ENCODE measurements at places on chromosomes 12 and 14. TPM values are rescaled to one million over a fixed set of nuclear protein-coding genes. Genes with fewer than 3 reads are reported as not detected.

- DNase-seq: peak; percentile 93
These were observed at the start of gene DHRS4 for GRCh38 chr14:23953464-23954278. DHRS4 (plus strand) TSS chr14:23953770; CDS start chr14:23953789, 19 bp downstream.

DNA sequence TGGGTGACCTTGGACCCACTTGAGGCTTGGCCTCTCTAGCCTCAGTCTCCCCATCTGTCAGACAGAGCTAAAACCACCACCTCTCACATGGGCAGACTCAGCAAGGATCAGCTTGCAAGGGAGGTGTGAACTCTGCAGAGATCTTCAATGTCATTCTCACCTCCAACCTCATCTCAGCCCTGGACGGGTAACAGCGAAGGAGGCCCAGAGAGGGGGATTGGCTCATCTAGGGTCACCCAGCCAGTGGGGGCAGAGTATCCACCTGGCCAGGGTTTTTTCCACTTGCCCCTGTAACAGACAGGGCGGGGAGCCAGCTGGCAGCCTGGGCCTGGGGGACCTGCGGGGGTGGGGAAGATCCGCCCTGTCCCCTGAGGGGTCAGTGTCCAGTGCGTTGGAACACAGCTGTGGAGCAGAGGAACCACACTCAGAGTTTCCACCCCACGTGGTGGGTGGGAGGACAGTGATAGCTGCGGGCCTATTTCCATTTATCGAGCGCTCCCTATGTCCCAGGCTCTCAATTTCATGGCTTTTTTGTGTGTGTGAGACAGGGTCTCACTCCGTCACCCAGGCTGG is 27.4 kb downstream of the DTX1 start:
- no peak for DNase-seq

GRCh38 chr14:39229222-39229543 is 4.5 kb upstream of the MIA2 start:
- DNase-seq: peak; percentile 91

DNA sequence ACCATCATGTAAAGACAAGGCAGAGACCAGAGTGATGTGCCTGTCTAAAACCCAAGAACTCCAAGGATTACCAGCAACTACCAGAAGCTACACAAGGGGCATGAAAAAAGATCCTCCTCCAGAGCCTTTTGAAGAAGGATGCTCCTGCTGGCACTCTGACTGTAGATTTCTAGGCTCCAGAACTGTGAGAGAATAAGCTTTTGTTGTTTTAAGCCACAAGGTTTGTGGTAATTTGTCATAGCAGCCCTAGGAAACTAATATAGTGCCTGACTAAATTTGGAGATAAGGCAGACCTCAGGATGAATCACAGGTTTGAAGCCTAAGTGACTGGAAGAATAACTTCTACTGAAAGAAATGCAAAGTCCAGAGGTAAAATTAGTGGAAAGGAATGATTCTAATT is 132.9 kb downstream of the CEP83 start:
- DNase-seq: no peak

- no peak for DNase-seq
These were observed 23.8 kb downstream of the NEUROD4 start for GRCh38 chr12:55043542-55043941.

- DNase-seq: no peak
These were observed 34.7 kb upstream of the SOCS2 start for GRCh38 chr12:93537769-93538168.

The GDF3 gene
- total RNA-seq: not detected

DNA sequence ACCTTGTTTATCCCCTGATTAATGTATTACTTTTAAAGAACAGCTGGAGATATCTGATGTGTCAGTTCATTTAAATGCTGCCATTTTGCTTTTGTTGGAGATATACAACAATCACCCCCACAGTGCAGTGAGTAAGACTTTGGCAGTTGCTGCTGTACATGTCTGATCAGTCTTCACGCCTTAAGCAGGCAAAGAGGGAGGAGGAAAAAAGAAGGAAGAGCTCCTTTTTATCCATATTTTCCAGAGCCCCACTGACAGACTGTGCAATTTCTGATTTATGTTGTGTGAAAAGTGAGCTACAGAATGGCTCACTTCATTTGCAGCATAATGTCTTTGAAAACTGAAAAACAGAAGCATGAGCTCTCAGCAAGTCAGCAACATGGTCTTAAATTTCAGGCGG is 319.7 kb upstream of the LRIG3 start:
- no peak for DNase-seq

GRCh38 chr12:102958830-102959176 is 1.3 kb downstream of the ASCL1 start:
- DNase-seq: no peak

- no peak for DNase-seq
These were observed 19.1 kb downstream of the VASH1 start for GRCh38 chr14:76780360-76780759.

The MYO1H gene
- not detected for total RNA-seq

- no peak for DNase-seq
These were observed 98.5 kb downstream of the RFLNA start for GRCh38 chr12:124393414-124393790.

The PRIMA1 gene
- not detected for total RNA-seq

GRCh38 chr12:9888665-9889273 is 7.5 kb downstream of the KLRF2 start:
- DNase-seq: no peak

The RALGAPA1 gene
- total RNA-seq: 33.5 TPM

DNA sequence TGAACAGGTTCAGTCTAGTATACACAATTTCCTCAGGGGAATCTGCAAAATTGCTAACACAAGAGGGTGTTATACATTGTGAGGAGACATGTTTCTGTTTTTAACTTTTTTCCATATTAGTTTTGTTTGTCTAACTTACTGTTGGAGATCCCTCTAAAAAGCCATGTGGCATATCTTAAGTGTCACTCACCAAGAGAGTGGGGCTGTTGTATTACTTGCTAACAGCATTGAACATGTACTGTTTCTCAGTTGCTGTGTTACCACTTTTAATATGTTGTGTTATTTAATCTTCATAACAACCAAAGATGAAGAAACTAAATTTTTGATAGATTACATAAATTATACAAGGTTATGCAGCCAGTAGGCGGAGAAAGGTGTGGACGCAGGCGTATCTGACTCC is 154.3 kb upstream of the NPAS3 start:
- DNase-seq: no peak

GRCh38 chr12:45208604-45209487 is 7.0 kb upstream of the ANO6 start:
- DNase-seq: no peak

The HCAR3 gene
- 0.84 TPM for total RNA-seq

DNA sequence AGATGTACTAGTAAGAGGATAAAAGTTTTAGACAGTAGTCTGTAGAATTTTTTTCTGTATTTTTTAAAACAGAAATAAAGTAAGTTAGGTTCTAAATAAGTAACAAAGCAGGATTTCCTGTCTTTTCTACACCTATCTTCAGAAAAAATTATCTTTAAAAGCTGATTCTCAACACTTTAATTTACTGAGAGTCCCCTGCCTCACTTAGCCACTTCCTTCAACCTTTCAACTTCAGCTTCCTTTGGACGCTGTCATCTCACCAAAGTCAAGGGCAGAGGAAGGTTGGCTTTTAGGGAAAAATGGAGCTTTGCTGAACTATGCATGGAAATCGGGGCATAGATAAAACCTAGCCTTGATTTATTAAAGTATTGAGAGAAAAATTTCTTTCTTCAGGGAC is 44.9 kb upstream of the CERS5 start:
- DNase-seq: no peak

The MMP14 gene
- total RNA-seq: 3.2 TPM

The PSEN1 gene
- total RNA-seq: 34.1 TPM

The LPAR5 gene
- 3.3 TPM for total RNA-seq

The FAM181A gene
- not detected for total RNA-seq

- DNase-seq: no peak
These were observed 46.0 kb downstream of the FGD4 start for GRCh38 chr12:32445356-32445755.

GRCh38 chr14:75736845-75737485 is 75.9 kb downstream of the TTLL5 start:
- DNase-seq: no peak

GRCh38 chr12:70571705-70572268 is 65.4 kb downstream of the PTPRB start:
- no peak for DNase-seq

The TAS2R9 gene
- not detected for total RNA-seq

GRCh38 chr14:60327447-60328331 is 78.7 kb downstream of the PPM1A start:
- DNase-seq: peak; percentile 78

DNA sequence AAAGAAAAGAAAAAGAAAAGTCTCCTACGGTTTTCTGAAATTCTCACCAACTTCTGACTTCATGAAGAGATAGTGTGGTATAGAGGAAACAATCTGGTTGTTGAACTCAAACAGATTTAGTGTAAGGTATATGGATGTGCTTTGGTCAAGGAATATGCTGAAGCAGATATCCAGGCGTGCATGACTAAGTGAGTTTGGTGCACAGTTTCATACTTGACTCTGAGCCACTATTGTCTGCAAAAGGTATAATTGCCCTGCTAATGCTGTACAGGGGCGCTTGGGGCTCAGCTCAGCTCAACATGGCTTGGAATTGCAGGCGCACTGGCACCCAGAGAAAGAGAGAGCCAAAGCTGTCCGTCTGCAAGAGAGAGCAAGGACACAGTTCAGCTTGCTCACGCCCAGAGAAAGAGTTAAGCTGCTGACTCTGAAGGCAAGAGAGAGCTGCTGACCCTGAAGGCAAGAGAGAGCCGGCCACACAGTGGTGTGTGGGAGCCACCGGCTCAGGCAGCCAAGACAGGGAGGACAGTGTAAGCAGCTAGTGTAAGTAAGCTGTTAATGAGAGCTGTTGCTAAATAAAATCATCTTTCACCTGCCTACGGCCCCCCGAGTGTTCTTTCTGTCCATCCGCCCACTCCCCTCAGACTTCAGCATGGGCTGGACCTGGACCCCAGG is 66.4 kb upstream of the SLC38A4 start:
- no peak for DNase-seq

DNA sequence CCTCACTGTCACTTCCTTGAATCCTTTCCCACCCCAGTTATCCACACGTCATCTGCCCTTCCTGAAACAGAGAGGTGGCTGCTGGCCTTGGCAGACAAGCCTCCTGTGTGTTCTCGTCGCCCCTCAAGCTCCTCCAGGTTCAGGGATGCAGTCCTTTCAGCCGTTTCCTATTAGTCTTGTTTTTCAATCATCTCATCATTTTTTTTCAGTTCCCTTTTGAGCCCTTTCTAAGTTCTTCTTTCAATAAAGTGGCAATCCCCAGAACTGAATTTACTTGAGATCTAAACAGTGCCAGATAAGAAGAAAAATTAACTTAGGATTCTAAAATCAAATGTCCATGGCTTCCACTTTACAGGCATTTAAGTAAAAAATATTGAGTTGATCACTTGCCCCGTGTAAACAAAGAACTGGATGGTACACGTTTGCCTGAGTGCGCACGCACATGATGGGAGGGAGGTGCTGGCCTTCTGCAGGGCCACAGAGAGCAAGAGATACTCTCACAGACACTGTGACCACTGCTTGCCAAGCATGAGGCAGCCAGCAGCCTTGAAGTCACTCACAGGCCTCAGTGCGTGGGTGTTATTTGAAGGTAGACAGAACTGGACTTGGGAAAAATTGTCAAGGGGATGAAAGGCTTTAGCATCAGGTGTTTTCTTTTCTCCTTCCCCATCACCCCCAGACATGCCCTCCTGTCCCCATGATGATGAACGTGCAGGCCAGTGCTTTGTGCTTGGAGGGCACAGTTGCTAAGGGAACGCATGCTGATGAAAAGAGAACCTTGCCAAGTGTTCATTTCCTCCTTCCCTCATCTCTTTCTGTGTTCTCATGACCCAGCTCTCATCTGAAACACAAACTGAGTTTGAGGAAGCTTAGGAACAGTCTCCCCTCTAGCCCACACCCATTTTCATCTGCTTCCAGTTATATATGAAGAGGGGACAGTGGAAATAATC is 408.3 kb downstream of the EGLN3 start:
- DNase-seq: no peak

The TMEM233 gene
- total RNA-seq: not detected

The HOXC9 gene
- total RNA-seq: not detected

DNA sequence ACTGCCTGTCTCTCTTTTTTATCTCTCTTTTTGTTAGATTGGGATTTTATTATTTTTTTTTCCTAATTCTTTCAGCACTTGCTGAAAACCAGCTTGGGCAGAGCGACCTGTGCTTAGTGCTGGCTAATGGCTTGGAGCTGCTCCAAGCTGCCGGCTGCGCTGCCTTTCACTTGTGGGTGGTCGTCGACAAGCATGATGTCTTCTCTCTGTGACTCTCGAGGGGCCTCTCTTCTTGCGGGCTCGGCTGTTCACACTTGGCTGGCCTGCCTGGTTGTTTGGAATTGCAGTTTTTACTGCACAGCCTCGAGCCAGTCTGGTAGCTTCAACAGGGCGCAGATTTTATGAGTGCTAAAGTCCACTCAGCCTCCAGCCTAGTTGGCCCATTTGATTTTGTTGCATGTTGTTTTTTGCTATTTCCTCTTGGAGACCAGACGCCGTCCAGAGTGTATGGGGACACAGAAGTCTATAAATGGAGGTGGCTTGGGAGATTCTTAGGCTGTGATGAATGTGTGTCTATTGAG is 18.6 kb downstream of the TPCN1 start:
- no peak for DNase-seq

DNA sequence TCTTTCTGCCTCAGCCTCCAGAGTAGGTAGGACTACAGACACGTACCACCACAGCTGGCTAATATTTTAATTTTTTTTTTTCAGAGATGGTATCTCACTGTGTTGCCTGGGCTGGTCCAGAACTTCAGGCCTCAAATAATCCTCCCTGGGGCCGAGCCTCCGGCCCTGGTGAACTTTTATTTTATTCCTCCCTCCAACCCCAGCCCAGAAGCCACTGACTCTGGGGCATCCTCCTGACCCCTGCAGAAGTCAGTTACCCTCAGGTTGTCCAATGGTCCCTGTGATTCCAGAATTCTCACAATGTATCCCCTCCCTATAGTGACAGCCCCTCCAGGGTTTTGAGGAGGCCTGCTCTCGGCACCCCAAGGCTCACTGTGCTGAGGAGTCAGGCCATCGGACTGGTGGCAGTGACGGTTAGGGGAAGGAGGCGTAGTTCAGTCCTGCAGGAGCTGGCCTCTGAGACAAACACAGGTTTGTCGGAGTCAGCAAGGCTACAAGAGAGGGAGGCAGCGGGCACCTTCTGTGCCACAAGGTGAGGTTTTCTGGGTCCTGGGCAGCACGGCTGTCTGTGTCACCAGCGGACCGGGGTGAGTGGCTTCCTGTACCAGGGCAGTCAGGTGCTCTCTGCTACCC is 19.4 kb upstream of the FIGNL2 start:
- no peak for DNase-seq

DNA sequence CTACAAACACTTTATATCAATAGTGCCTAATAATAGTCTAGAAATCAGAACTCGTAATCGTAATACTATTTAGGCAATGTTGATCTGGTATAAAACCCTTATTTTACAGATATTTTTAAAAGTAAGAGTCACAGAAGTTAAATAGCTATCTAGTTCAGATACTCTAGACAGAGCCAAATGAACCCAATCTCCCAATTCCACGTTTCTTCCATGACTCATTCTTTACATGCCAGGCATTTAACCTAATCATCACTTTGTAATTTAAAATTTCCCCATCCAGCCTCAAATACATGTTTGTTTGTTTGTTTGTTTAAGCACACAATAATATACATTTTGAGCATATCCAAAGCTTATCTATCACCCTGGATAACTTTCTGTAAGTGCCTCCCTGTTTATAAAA is 36.4 kb upstream of the GARIN6 start:
- DNase-seq: no peak

- DNase-seq: no peak
These were observed 5.3 kb downstream of the NUAK1 start for GRCh38 chr12:106133136-106134087.

Measured in activated CD4-positive, alpha-beta T cell treated with anti-CD3 and anti-CD28 coated beads, Interleukin-2, amount 10 ng/mL, durations not matched to agents 24 days and 14 days (primary cell).